Omental fat pad (tissue), 4 donors: ENCODE measurements at places on chromosomes 11 and 22. TPM values are rescaled to one million over a fixed set of nuclear protein-coding genes. Genes with fewer than 3 reads are reported as not detected.

Gene SLC22A8
- not detected for total RNA-seq

Gene LRRC4C
- total RNA-seq = 3.5 TPM

Gene POU2F3
- not detected for total RNA-seq

Gene EMID1
- total RNA-seq = 1.5 TPM

Gene MB
- not detected for total RNA-seq

Gene LYVE1
- total RNA-seq = 106 TPM

Gene CSNK2A3
- total RNA-seq = 1.6 TPM

Gene MICAL2
- total RNA-seq = 34.3 TPM

Gene SMTNL1
- total RNA-seq = not detected
